ENCODE measurements at places on chromosomes 11 and 22.
A peak's percentile ranks its signal among the peaks of the same experiment; 100 is the strongest.

DNA sequence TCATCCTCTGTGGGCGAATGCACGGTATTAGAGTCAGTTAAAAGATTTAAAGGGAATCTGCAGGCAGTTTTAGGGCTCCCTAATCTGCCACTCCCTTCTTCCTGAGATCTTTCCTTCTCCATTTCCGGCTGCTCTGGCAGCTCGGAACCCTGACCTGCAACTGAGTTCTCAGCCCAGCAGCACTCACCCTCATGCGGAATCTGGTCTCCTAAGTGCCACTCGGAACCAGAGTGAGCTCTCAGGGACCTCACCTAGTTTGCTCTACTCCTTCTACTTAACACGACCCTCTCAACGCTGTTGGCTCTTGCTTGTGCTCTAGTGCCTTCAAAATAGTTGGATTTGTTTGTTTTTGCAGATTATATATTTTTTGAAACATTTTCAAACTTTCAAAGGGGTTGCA, 19.3 kb upstream of the IL10RA start:
- no peak for DNase-seq

GRCh38 chr11:69298267-69299022, 4.5 kb downstream of the MYEOV start:
- no peak for DNase-seq

- DNase-seq: no peak
These were observed 528.0 kb downstream of the SOX6 start for GRCh38 chr11:15828215-15828853.

GRCh38 chr11:12282676-12283075, 94.7 kb upstream of the PARVA start:
- no peak for DNase-seq

DNA sequence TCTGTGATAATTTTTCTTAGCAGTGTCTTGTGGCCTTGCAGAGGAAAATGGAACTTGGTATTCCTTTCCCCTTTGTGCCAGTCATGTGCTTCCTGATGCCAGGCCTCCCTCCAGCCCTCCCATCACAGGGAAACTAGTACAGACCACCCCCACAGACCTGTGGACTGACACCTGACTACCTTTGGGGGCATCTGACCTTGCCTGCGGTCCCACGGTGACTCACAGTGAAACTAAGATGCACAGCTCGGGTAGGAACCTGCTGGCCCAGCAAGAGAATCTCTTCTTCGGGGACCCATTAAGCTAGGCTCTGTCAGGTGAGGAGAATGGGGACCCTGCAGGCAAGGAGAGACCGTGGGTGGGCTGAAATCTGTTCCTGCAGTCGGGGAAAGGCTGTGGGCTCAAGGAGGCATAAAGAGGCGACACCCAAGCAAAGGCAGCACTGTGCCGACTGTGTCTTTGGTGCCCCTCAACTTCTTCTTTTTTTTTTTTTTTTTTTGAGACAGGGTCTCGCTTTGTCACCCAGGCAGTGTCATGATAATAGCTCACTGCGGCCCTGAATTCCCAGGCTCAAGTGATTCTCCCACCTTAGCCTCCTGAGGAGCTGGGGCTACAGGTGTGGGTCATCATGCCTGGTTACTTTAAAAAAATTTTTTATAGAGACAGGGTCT, 20.8 kb upstream of the PEX26 start:
- no peak for DNase-seq

DNA sequence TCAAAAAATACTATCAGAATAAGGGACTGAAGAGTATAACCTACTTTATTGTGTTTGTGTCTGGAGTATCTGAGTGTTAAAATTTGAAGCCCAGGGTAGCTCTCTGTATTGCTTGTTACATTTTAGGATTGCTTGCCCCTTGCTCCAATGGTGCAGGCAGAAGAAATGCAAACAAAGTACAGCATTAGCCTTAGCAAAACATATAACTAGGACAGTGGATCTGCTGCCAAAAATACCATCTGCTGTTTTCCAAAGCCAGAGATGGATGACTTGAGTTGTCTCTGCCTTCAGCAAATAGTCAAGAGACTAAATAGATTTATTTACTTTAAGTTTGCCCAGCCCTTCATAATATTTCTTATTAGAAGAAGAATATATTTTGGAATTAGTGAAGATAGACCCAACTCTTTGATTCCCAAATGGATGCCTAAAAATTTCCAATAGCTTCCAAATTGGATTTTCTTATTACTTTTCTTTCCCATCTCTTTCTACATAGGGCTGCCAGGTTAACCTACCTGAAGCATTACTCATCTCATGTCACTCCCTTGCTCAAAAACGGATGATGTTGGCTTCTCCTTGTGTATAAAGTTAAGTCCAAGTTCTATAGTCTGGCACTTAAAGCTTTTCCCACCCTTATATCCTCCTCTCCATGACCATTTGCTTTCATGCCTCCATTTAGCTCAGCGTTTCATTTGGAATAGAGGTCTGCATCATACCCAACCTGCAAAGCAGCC, 66.3 kb downstream of the LDLRAD3 start:
- no peak for DNase-seq

GRCh38 chr11:64665411-64665821, 57.6 kb downstream of the NRXN2 start:
- no peak for DNase-seq

GRCh38 chr22:47073075-47073474, 310.6 kb downstream of the TBC1D22A start:
- DNase-seq: no peak

GRCh38 chr11:74871037-74871436, 77.9 kb downstream of the XRRA1 start:
- DNase-seq: no peak

GRCh38 chr11:10604340-10604748, 35.9 kb upstream of the LYVE1 start:
- no peak for DNase-seq

DNA sequence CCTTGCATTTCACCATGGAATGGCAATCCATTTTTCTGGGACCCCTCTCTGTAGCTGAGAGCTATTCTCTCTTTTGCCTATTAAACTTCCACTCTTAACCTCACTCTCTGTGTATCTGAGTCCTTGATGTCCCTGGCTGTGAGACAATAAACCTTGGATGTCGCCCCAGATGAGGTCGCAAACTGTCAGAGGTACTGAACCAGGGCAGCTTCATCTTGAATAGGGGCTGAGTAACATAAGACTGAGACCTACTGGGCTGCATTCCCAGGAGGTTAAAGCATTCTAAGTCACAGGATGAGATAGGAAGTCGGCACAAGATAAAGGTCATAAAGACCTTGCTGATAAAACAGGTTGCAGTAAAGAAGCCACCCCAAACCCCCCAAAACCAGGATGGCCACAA, 68.0 kb downstream of the RSF1 start:
- no peak for DNase-seq

GRCh38 chr11:62981743-62982142, 3.0 kb downstream of the SLC22A6 start:
- no peak for DNase-seq

DNA sequence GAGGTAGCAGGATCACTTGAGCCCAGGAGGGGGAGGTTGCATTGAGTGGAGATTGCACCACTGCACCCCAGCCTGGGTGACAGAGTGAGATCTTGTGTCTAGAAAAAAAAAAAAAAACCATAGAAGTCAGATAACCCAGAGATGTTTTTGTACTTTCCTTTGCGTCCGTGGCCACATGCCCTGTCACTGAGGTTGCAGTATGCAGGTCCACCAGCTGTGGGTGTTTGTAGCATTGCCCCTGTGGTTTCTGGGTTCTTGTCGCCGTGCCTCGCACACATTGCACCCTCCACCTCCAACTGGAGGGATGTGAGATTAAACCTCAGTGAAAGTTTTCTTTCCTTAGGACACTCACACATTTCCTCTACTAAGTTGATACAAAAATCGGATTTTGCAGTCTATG, 70.3 kb downstream of the TNRC6B start:
- DNase-seq: peak; percentile 29

DNA sequence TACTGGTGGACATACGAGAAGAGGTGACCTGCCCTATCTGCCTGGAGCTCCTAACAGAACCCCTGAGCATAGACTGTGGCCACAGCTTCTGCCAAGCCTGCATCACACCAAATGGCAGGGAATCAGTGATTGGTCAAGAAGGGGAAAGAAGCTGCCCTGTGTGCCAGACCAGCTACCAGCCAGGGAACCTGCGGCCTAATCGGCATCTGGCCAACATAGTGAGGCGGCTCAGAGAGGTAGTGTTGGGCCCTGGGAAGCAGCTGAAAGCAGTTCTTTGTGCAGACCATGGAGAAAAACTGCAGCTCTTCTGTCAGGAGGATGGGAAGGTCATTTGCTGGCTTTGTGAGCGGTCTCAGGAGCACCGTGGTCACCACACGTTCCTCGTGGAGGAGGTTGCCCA, 6.9 kb downstream of the TRIM6 start:
- no peak for DNase-seq

GRCh38 chr11:77144196-77144856, 16.3 kb downstream of the MYO7A start:
- DNase-seq: no peak

- DNase-seq: no peak
These were observed 484.3 kb downstream of the SOX6 start for GRCh38 chr11:15871904-15872626.

- DNase-seq: no peak
These were observed 38.2 kb downstream of the ADAMTS8 start for GRCh38 chr11:130390071-130390758.

DNA sequence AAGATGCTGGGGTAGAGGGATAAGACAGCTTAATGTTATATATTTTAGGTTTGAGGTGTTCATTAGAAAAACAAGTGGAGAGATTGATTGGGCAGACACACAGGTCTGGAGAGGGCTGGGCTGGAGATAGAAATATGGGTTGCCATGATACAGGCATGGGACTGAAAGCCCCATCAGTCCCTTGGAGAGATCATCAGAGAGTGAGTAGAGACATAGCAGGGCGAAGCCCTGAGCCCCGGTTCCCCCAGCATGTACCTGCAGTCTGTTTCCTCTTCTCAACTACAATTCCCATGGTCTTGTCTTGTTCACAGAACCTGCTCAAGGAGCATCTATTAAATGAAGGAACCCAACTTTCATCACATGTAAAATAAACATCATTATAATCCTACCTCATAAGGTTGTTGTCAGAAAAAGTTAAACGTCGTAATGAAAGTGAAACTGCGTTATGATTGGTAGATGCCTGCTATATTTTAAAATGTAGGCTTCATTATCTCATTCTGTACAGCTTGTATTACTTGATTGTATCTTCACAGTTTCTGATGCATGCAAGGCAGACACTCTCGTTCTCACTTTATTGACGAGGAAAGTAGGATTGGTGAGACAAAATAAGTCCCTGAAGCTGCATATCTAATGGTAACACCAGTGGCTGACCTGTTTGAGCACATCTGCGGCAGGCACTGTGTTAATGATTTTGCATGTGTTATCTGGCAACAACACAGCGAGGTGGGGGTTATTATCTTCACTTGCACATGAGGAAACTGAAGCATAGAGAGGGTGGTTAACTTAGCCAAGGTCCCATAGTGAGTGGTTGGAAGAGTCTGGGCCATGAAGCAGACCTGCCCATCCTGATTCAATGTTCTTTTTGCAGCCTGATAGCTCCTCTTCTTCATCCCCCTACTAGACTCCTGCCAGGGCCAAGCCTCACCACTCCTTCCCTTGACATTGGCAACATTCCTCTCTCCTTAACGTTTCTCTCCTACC, 63.5 kb downstream of the ENDOD1 start:
- no peak for DNase-seq

- DNase-seq: no peak
These were observed 26.4 kb upstream of the TCF20 start for GRCh38 chr22:42296883-42297282.

DNA sequence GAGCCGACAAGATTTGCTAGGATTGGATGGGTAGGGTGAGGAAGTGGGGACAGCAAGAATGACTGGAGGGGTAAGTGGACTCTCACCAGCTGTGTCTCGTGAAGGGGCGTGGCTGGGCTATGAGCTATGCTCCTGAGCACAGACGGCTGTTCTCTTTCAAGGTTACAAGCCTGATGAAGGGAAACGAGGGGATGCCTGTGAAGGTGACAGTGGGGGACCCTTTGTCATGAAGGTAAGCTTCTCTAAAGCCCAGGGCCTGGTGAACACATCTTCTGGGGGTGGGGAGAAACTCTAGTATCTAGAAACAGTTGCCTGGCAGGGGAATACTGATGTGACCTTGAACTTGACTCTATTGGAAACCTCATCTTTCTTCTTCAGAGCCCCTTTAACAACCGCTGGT, 19.9 kb downstream of the F2 start:
- no peak for DNase-seq

DNA sequence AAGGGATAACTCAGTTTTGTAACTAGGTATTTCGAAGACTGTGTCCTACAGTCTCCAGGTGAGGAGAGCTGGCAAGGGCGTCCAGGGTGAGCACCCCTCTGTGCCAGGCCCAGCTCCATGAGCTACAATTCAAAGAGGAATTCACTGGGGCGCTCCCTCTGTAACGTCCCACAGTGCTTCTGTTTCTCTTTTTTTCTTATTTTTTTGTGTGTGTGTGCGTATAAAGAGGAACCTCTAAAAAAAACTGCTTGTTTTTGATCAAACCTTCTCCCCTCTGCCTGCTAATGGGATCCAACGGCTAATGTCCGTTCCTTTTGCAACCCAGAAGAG, 17.1 kb downstream of the ASCC2 start:
- no peak for DNase-seq

- no peak for DNase-seq
These were observed at the start of gene IL18 for GRCh38 chr11:112163875-112164685. TSS of gene IL18 (minus strand) at chr11:112164094. CDS start at chr11:112155053, 9,041 bp downstream.

GRCh38 chr11:114358716-114359115, 41.6 kb downstream of the C11orf71 start:
- DNase-seq: no peak

DNA sequence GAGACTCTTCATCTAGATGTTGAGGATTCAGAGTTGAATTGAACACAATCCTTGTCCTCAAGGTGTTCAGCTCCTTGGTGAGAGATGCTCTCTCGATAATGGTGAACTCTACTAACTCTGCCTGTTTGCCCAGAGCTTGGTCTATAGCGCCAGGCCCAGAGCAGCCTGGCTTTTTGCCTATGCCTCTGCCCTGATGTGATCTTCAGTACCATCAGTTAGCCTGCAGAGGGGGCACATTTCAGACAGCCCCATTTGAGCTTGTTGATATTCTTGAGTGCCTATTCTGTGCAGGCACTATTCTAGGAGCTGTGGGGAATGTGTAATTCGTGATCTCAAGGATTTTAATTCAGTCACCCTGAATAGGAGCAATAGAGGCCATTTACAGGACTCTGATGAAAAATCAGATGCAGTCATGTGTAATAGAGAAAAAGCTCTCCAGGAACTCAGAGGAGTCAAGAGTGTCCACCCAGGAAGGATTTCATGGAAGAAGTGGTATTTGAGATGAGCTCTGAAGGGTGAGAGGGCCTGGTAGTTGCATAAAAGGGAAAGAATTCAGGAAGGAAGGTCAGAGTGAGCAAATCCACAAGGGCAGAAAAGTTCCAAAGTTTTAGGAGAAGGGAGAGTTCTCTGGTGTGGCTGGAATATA, 19.3 kb downstream of the GTPBP1 start:
- no peak for DNase-seq

GRCh38 chr11:76770642-76771445, 12.3 kb upstream of the TSKU start:
- no peak for DNase-seq

DNA sequence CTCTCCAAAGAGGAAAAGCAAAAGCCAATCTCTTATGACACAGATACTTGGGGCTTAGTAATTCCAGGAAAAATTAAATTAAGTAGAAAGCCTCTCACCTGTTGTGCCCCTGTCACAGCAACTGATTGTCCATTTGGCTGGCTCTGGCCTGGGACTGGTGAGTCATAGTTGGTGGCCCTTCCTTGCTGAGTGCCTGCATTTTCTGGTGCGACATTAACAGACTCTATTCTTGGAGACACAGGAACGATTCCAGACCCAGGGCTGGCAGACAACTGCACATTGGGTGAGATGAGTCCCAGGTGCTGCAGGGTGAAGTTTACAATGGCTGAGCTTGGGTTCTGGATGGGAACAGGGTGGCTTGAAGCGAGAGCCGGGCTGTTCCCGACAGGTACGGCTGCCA, 15.6 kb downstream of the E2F8 start:
- DNase-seq: no peak

Measured in activated CD8-positive, alpha-beta memory T cell treated with anti-CD3 and anti-CD28 coated beads for 48 hours (primary cell).